ENCODE measurements at places on chromosomes 1 and 21.

DNA sequence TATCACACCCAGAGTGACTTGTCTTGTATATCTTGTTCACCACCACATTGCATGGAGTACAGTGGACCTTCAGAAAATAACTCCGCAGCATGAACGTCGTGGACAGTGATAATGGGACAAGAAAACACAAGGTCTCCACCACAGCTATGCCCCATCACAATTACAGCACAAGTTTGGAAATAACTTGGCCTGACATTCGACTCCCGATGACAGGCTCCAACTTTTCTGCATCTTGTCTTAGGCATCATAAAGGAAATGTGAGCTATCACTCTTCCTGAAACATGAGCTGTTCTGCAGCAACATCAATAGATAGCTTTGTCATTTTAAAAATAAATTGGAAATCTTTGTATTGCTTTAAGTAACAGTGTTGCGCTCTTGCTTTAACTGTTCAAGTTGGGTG, 2.9 kb downstream of the RRP1B start:
- DNase-seq, result no peak

- no peak for DNase-seq
Observed at GRCh38 chr21:46304955-46305354, 18.7 kb downstream of the C21orf58 start.

- no peak for DNase-seq
Observed at GRCh38 chr1:201226178-201226514, 35.5 kb downstream of the IGFN1 start.

GRCh38 chr21:38758501-38759214, 47.1 kb upstream of the ETS2 start:
- no peak for DNase-seq

DNA sequence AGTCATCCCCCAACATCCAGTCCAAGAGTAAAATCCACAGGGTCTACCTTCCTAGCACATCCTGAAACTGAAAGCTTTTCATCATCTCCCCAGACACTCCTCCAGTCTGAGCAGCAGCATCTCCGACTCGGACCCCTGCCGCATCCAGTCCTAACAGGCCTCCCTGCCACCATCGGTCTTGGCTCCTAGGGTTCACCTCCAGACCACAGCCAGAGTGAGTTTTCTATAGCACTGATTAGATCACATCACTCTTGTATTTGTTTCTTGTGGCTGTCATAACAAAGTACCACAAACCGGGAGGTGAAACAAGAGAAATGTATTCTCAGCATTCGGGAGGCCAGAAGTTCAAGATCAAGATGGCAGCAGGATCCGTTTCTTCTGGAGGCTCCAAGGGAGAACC, 187.8 kb downstream of the TOMM20 start:
- DNase-seq, result no peak

DNA sequence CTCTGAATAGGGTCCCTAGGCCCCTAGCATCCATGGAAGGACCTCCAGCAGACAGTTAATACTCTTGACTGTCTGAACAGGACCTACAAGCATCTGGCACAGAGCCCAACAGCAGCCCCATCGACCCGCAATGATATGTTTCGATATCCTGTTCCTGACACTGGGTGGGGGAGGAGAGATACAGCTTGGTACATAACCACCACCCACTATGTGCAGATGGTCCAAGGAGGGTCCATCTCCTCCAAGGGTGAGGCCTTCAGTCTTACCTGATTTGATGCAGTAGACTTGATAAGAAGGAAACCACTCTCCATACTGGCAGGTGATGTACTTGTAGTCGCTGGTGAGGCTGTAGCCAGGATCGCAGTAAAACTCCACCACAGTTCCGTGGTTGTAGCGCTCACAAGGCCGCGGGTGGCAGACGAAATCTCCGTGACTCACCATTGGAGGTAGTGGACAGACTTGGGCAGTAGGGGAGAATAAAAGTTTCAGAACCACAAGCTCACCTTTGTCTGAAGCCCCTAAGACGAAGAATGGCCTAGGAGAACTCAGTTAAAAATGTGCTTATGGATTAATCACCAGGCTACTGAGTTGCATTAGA, 86.0 kb upstream of the TLR5 start:
- DNase-seq, result no peak

DNA sequence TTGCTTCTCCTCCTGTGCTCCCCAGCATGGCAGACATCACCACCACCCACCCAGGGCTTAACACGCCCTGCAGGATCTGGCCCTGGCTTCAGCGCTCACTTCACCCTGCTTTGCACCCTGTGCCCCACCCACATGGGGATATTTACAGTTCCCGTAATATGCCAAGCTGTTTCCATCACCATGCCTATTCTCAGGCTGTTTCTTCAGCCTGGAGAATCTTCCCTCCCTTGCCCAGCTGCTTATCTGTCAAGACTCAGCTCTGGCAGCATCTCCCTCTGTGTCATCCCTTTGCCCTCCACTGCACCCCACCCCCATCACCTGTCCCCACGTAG, 3.6 kb upstream of the AHCYL1 start:
- no peak for DNase-seq

DNA sequence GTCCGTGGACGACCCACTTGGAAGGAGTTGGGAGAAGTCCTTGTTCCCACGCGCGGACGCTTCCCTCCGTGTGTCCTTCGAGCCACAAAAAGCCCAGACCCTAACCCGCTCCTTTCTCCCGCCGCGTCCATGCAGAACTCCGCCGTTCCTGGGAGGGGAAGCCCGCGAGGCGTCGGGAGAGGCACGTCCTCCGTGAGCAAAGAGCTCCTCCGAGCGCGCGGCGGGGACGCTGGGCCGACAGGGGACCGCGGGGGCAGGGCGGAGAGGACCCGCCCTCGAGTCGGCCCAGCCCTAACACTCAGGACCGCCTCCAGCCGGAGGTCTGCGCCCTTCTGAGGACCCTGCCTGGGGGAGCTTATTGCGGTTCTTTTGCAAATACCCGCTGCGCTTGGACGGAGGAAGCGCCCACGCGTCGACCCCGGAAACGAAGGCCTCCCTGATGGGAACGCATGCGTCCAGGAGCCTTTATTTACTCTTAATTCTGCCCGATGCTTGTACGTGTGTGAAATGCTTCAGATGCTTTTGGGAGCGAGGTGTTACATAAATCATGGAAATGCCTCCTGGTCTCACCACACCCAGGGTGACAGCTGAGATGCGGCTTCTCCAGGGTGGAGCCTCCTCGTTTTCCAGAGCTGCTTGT, 32.4 kb downstream of the PRMT2 start:
- no peak for DNase-seq

- no peak for DNase-seq
Observed at GRCh38 chr1:238063454-238063853, 172.7 kb upstream of the ZP4 start.

All from activated CD4-positive, alpha-beta T cell treated with anti-CD3 and anti-CD28 coated beads for 1 hour (primary cell).